ENCODE measurements at places on chromosomes 13 and 19.

- no peak for DNase-seq
Observed at GRCh38 chr13:29721766-29722165, 126.3 kb upstream of the SLC7A1 start.

DNA sequence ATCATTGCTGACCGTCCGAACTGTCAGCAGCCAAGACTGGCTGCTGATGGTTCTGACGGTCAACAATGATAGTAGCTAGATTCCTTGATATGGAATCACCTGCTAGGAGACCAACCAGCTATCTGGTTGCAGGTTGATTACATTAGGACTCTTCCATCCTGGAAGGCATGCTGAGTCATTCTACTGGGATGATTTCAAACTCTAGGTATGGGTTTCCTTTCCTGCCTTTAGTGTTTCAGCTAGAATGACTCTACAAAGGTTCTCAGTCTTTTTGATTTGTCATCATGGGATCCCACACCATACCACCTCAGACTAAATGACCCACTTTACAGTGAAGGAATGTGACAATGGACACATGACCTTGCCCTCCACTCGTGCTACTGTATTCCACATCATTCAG is 138.1 kb upstream of the KL start:
- DNase-seq, result no peak

GRCh38 chr19:6011206-6011605 is 33.3 kb upstream of the RANBP3 start:
- DNase-seq, result no peak

- no peak for DNase-seq
Observed at GRCh38 chr13:84651288-84651687, 769.0 kb upstream of the SLITRK1 start.

DNA sequence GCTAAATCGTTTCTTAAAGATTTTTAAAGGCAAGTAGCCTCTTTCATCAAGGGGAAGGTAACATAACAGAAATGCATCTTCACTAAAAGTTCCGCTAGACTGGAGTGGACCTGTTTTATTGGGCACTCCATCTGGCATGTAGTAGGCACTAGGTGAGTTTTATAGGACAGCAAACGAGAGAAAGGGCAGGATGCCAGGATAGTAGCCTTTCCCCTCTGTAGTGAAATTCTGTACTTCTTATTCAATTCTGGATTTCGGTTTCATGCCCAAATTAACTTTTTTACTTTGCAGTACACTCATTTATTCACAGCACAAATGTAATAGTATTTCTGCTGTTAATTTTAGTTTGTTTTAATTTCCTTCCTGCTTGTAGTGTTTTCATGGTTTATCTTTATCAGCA is 45.2 kb downstream of the GPR180 start:
- DNase-seq, result no peak

DNA sequence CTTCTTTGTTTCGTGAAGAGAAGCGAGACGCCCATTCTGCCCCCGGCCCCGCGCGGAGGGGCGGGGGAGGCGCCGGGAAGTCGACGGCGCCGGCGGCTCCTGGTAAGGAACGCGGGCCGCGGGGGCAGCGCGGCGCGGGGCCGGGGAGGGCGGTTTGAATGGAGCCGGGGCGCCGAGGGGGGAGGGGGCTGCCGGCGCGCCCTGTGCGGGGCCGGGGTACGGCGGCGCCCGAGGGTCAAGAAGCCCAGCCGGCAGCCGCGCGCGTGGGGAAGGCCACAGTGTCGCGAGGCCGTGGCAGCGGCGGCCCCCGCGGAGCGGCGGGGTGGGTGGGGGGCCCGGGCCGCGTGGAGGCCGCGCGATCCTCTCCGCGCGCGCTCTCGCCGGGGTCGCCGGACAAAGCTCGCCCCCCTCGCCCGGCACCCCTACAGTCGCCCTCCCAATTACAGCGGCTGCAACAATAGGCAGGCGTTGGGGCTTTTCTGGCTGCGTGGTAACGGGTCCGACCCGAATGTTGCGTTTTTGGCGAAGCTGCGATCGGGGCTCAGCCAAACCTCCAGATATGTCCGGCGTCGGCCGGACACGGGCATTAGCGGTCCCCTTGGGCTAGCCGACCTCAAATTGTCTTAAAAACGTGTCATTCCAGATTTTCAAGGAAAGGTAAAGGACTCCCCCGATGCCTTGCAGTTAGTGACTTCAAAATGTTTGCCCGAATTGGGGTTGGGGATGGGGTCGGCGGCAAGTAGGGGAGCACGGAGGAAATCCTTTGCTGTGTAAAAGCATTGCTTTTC is 437 bp downstream of the SMARCA4 start:
- no peak for DNase-seq

DNA sequence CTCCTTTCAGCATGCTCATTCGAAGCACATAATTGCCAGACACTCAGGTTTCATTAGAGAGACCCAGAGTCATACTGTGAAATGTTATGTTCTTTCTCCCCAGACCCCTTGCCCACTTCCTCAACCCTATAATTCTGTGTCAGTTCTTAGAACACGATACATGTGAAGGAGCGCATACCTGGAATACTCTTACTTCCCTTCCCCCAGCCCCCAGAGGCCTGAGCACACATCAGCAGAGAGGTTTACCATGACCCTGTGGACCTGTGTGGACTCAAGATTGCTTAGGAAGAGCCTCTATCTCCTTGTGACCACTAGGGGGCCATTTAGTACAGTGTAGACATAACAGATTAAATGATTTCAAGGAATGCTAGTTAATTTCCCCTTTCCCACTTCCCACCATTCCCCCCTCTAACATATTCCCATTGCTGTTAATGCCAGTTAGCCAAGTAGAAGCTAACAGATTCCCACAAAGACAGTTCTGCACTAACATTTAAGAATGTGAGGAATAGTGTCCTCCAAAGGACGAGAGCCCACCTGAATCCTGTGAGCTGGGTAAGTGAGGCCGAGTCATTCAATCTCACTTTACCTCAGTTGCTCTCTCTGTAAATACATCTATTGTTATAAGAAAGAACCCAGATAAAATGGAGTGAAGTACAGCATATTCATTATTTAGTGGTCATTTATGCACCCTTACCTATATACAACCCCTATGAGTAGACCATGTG is 154.2 kb upstream of the MAB21L1 start:
- peak; percentile 15 for DNase-seq

DNA sequence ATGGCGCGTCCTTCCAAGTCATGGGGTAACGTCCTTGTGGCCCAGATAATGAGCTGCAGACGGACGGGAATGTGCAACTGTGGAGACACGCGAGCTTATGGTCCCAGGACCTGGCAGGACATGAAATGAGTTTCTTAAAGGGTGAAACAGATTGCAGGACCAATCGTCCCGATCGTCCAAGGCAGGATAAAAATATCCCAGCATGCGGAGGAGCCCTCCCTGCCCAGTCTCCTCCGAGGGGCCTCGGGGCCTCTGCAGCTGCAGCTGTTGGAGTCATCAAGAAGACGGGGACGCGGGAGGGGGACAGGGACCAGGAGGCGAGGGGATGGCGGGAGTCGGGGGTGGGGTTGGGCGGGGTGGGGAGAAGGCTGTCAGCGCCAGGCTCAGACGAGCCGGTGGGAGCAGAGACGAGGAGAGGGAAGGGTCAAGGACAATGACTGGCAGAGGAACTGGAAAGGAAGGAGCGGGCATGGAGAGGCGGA is 14.4 kb upstream of the GARIN5A start:
- no peak for DNase-seq

DNA sequence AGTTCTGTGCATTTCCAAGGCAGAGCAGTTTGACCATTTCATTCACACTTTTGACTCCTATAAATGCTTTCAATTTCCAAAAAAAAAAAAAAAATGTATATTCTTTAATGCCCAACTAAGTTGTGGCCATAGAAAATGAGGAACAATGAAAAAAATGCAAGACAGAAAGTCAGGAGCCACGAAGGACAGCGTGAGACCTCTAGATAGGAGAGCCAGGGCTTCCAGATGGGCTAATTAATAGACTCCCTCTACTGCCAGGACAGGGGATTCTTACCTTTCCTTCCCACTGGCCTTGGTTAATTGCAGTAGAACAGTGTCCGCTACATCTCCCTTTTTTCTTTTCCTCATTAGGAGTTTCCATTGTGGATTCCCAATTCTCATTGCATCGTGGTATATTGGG is 8.6 kb downstream of the FPR3 start:
- no peak for DNase-seq

GRCh38 chr13:20699715-20700114 is 3.8 kb upstream of the IL17D start:
- DNase-seq, result no peak

DNA sequence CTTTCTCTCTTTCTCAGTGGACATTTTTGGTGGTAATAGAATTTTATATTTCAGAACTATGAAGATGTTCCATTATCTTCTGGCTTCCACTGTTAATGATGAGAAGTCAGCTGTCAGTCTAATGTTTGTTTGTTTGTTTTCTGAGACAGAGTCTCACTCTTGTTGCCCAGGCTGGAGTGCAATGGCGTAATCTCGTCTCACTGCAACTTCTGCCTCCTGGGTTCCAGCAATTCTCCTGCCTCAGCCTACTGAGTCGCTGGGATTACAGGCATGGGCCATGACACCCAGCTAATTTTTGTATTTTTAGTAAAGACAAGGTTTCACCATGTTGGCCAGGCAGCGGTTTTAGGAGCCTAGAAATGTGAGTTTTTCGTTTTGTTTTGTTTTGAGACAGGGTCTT is 4.7 kb downstream of the ZNF317 start:
- DNase-seq, result no peak

- no peak for DNase-seq
Observed at GRCh38 chr13:93670866-93671265, 444.3 kb downstream of the GPC6 start.

- no peak for DNase-seq
Observed at GRCh38 chr13:51833980-51834379, 11.0 kb downstream of the TMEM272 start.

DNA sequence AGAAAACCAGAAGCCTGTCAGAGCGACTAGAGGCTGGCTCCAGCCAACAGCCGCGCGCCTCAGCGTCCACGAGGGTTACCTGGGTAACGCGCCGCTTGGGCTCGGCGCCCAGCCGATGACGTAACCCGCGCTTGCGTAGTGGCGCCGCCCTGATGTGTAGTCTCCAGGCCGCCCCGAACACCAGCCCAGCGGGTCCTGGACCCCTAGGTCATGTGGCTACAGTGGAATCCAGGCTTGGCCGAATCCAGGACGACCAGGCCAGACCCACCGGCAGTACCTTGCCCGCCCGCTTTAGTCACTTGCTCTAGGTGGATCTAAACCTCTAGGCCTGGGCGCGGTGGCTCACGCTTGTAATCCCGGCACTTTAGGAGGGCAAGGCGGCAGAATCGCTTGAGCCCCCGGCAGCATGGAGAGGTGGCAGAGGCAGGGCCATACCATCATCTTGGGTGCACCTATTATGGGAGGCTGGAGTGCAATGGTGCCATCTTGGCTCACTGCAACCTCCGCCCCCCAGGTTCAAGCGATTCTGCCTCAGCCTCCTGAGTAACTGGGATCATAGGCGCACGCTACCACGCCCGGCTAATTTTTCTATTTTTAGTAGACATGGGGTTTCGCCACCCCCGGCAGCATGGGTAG is 7.2 kb upstream of the ZNF606 start:
- peak; percentile 95 for DNase-seq

- peak; percentile 77 for DNase-seq
Observed at GRCh38 chr19:42281146-42281826, 12.2 kb downstream of the CIC start.

DNA sequence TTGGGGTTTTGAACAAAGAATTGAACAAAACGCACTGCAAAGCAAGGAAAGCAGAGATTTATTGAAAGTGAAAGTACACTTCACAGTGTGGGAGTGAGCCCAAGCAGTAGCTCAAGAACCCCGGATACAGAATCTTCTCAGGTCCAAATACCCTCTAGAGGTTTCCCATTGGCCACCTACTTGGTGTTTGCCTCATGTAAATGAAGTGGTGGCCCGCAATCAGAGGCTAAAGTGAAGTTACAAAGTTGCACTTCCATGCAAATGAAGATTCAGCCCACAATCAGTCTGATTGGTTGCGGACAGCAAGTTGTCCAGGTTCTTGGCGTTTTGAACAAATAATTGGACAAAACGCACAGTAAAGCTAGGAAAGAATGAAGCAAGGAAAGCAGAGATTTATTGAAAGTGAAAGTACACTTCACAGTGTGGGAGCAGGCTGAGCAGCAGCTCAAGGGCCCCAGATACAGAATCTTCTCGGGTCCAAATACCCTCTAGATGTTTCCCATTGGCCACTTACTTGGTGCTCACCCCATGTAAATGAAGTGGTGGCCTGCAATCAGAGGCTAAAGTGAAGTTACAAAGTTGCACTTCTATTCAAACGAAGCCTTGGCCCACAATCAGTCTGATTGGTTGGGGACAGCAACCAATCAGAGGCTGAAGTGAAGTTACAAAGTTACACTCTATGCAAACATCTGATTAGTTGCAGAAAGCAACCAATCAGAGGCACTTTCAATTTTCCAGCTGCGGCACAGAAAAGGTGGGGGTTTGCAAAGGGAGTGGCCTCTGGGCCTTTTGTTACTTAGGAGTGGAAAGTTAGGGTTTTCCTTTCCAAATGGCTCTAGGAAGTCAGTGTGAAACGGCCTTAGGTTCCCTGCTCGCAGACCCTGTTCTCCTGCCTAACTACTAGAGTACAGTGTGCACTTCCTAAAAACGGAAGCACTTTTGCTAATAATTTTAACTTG is 4.8 kb upstream of the TM9SF2 start:
- no peak for DNase-seq

- peak; percentile 35 for DNase-seq
Observed at GRCh38 chr13:111177081-111177711, 62.1 kb downstream of the ARHGEF7 start.

DNA sequence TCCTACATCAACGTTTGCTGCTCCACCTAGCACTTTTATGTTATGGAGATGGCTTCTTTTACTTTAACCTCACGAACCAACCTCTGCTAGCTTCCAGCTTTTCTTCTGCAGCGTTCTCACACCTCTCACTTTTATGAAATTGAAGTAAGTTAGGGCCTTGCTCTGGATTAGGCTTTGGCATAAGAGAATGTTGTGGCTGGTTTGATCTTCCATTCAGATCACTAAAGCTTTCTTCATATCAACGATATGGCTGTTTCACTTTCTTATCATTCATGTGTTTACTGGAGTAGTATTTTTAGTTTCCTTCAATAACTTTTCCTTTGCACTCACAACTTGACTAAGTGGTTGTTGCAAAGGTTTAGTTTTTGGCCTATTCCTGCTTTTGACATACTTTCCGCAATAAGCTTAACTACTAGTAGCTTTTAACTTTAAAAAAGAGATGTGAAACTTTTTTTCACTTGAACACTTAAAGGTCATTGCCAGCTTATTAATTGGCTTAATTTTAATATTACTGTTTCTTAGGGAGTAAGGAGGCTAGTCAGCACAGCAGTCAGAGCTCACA is 60.0 kb upstream of the SPRY2 start:
- DNase-seq, result no peak

DNA sequence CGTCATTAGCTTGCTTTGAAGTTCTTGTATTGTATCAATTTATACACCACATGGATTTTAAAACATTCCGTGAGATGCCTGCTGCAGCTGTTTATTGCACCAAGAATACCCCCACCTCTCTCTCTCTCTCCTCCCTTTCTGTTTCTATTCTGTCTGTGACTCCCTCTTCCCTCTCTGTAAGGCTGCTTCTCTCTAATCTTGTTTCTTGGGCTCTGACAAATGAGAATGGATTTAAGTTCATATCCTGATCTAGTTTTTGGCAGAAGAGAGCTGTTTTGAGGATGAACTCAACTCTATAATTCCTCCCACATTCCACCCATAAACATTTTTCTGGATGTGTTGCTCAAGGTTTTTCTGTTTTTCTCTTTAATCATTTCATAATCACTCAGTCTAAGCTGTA is 144.3 kb upstream of the FRY start:
- DNase-seq, result no peak

GRCh38 chr13:23899555-23899954 is 2.3 kb upstream of the C1QTNF9B start:
- no peak for DNase-seq

All from frontal cortex (tissue), 4 donors.